ENCODE measurements at places on chromosomes 1 and 21.

GRCh38 chr21:40331804-40332203, 464.6 kb downstream of the PCP4 start:
- DNase-seq = no peak

DNA sequence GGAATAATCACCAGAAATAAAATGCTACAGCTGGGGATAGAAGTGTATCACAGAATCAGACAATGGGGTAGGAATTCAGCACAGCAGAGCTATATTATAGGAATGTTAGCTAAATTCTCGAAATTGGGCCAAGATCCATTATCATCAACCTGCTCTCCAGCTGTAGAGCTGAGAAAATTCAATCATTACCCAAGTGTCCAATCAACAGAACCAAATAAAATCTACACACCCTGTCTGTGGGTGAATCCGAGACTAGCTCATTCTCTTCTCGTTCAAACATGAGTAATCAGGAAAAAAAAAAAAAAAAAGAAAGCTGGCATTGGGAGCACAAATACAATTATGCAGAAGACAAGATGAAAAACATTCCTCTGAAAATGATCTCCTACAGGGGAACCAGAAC, 119.2 kb downstream of the CDC7 start:
- no peak for DNase-seq

DNA sequence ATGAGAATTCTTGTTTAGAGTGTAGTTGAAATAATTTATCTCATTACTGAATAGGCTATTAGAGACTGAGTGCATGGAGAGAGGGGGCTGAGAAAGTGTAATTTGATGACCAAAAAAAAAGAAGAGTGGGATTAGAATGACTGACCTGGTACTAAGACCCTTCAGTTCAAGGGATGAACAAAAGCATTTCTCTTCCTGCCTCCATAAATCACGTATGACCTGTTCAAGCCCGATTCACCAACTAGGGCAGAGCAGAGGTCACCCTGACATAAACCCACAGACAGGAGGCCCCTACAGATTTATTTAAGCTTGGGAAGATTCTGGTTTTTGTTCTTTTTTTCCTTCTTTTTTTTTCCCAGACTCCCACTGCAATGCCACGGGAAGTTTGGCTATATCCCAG, 123.7 kb upstream of the COP1 start:
- DNase-seq = no peak

DNA sequence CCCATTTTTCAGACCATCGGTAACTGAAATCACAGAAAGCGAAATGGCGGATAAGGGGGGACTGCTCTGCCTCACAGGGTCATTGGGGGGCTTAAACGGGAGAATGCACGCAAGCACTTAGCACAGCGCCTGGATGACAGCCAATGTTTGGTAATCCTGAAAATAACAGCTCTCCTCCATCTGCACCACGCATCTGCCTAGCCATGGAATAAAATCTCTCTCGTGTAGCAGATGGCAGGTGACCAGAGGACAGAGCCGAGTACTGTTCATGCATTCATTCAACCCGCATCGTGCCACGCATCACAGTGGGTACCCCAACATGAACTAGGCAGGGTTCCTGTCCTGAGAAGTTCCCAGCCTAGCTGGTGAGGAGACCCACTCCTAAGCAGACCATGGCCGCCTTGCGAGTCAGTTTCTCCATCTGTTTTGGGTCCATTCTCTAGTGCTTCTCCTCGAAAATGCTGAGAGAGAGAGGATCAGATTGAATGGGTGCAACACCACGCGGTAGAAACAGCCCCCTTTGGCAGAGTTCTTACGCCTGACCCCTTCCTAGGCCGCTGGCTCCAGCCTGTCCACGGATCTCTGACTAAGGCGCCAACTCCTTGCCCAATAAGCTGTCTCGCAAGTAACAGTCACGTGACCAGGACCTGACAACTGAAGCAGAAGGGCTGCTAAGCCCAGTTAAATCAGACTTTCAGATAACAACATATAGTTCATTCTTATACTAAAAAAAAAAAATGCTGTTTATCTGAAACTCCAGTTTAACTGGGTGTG, 7.3 kb downstream of the SLC1A7 start:
- DNase-seq = no peak

- no peak for DNase-seq
Measured at GRCh38 chr1:63329621-63330330, 7.4 kb downstream of the FOXD3 start.

DNA sequence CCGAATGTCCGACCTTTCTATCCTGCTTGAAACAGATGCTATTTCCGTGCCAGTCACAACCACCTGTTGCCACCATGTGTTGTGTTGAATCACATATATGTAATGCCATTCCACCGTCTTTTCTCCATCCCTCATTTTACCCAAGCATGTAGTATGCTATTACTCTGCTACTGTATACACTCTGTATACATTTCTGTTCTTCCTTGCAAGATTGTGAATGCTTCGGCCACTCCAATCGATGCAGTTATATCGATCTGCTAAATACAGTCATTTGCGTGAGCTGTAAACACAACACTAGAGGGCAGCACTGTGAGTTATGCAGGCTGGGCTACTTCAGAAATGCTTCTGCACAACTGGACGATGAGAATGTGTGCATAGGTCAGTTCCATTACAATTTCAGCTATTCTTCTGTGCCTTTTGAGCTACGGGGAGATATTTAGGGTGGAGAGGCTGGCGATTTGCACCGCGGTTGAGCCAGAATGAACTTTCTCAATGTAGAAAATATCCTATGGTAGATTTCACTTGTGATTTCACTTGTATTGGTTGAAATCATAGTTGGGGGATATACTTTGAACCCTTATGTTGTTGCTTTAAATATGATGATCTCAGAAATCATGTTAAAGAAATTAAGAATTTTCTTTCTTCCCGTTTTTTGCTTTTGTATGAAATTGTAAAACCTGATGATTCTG, 289.8 kb downstream of the NTNG1 start:
- DNase-seq = peak; percentile 79

DNA sequence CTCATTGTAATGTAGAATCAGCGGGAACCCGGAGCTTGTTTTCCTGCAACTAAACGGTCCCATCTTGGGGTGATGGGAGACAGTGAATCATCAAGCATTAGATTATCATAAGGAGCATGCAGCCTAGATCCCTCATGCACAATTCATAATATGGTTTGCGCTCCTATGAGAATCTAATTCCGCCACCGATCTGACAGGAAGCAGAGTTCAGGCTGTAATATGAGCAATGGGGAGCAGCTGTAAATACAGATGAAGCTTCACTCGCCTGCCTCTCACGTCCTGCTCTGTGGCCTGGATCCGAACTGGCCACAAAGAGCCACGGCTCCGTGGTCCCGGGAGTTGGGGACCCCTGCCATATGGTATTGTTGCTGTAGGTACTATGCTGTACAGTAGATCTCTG, 1.6 kb downstream of the IFI44 start:
- no peak for DNase-seq

GRCh38 chr1:118075116-118075515, 109.9 kb downstream of the SPAG17 start:
- DNase-seq = no peak

- DNase-seq = no peak
Measured at GRCh38 chr1:113146242-113147072, 73.5 kb downstream of the LRIG2 start.

- DNase-seq = no peak
Measured at GRCh38 chr1:159408862-159409400, 23.1 kb upstream of the OR10J4 start.

- no peak for DNase-seq
Measured at GRCh38 chr1:22341791-22342605, 109.7 kb upstream of the ZBTB40 start.

DNA sequence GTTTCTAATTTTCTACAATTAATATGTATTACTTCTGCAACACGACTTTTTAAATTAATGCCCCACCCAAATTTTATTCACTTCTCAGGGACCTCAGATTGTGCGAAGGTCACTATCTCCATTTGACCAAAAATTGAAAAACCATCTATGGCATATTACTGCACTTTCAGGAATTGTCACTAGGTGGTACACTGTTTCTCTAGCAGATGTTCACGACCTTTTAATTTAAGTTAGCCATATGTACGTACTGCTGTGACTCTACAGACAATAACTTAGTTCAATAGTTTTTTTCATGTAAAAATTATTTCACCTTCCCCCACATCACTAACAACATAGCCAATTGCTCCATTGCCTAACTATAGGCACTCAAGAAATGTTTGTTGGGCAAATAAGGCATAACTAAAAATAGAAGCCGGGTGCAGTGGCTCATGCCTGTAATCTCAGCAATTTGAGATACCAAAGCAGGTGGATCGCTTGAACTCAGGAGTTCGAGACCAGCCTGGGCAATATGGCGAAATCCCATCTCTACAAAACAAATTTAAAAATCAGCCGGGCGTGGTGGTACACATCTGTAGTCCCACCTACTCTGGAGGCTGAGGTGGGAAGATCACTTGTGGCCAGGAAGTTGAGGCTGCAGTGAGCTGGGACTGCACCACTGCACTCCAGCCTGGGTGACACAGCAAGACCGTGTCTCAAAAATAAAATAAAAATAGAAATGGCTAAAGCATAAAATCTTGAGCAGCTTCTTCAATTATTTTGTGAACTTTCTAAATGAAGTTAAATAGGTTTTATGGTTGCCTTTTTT, 75.7 kb upstream of the PKN2 start:
- peak; percentile 39 for DNase-seq

DNA sequence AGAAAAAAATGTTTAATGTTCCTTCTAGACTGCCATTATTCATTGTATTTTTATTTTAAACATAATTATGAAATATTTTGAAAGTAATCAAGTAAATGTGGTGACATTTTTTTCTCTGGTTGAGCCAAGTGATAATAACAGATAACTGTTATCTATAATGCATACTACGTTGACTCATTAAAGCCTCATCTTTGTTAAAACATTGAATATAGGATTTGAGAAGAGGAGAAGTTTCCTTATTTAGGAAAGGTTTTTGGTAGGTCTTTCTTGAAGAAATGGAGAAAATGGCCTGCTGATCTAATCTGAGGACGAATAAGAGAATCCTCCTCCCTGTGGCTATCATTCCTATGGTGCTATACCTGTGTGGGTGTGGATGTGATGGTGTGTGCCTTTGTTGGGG, 89.0 kb downstream of the NFIA start:
- no peak for DNase-seq
